ENCODE measurements at places on chromosomes 2 and 18.

DNA sequence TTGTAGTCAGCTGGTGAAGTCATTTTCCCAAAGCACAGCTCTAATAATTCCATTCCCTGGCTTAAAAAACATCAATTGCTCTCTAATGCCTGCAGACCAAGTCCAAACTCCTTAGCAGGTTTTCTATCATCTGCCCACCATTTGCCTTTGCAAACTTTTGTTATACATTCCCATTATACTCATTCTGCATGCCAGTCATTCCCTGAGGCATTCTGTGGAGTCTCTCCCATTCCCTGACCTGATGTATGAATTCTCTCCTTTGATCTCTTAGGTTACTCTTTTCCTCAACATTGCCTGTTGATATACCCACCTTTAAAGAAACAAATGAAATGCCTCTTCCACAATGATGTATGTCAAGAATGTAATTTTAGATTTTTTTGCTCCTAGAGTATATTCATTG lies 852.0 kb upstream of the FSHR start:
- DNase-seq: no peak

- DNase-seq: no peak
Measured at GRCh38 chr2:43215673-43216255, 10.6 kb downstream of the ZFP36L2 start.

DNA sequence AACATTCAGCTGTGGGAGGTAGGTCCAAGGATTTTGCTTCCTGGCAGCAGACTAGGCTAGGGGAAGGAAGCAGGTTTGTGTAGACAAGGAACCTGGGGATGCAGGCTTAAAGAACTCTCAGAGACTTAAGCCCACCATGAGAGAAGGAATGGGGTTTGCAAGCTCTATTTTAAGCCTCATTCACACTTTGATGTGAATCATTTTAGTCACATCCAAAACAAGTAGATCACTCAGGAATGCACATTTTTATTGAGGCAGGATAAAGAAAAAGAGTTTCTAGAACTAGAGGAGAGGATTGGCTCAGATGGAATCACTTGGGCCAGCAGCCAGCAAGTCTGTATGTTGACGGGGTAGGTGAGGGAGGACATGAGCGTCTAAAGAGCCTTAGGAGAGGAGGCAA lies 3.3 kb upstream of the NAPG start:
- DNase-seq: no peak

- DNase-seq: no peak
Measured at GRCh38 chr2:635687-636621, 41.3 kb downstream of the TMEM18 start.

GRCh38 chr2:127117603-127118002 lies 10.6 kb upstream of the BIN1 start:
- no peak for DNase-seq

GRCh38 chr18:47274961-47275360 lies 23.5 kb upstream of the SKOR2 start:
- no peak for DNase-seq

- DNase-seq: no peak
Measured at GRCh38 chr2:83196225-83196624, 1262.9 kb downstream of the SUCLG1 start.

DNA sequence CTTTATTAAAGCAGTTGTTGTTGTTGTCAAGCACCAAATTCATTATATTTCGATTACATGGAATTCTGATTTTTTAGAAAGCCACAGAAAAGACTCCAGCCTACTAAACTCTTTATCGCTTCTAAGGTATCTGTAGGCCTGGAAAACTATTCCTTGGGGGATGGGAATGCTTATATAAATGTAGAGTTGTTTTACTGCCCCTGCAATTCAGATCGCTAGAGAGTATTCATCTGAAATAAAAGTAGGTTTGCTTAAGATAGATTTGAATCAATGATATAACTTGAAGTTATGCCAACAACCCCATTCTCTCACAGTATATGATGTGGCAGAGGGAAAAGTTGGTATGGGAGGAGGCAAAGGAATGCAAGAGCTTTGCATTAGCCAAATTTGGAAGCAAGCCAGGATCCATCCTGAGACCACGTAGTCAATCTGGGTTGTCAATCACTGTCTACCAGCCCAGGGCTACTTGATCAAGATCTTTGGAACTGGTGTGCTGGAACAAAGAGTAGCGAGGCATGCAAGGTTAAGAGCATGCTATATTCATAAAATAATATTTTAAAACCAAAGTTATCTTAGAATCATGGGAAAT lies 95.9 kb downstream of the LYPD6B start:
- DNase-seq: no peak

DNA sequence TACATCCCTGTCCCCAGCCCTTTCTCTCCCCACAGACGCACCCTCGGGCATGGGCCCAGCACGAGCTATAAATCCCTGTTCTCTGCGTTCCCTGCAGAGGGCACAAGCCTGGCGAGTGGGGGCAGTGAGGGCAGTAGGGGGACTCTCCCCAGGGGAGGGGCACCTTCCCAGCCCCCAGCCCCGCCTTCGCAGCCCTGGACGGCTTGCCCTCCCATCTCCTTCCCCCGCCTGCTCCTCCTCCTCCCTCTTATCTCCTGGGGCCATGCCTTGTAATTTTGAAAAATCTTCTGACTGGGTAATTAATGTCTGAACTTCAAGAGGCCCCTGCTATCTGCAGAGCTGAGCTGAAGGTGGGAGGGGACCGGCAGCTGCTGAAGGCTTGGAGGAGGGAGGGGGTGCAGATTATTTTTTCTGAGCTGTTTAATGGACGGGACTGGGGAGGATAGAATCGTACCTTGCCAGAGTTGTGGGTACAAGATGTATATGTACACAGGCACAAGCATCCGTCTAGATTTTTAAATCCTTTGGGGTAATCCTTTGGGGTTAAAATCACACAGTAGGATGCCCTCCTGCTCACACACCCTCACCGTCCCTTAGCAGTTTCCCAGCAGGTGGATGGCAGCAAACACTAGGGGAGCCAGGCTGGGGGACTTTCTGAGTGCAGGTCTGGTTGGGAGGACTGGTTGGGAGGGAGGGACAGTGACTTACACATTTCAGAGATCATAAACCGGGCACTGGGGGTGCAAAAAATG lies 121.9 kb downstream of the SMAD7 start:
- no peak for DNase-seq

DNA sequence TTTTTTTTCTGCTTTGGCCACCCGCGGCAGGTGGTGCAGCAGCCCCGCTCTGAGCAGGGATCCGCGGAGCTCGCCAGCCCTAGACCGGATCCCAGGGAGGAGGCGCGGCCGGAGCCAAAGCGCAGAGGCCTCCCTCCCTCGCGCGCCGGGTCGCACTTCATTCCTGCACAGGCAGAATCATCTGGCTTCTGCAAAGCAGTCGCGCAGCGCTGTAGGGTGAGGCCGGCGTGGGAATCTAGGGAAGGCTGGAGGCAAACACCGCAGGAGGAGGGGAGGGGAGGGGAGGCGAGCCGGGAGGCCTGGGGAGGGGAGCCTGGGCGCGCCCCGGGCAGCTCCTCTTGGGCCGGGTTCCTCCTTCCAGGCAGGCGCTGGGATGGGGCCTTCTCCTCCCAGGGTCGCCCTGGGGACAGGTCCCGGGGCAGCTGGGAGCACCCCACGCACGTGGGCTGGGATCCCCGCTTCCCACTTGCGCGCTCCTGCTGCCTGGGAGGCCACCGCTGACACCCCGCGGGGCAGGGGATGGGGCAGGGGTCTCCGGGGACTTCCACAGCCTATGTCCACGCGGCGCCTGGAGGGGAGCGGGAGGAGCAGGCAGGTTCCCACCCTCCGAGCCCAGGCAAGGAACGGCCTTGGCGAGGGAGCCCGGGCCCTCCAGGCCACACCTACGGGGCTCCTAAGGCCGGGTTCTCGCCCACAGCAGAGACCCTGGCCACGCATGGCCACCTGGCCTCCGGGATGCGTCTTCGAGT lies 45.0 kb downstream of the MBP start:
- no peak for DNase-seq

GRCh38 chr2:130335226-130335625 lies 7.5 kb upstream of the IMP4 start:
- no peak for DNase-seq

DNA sequence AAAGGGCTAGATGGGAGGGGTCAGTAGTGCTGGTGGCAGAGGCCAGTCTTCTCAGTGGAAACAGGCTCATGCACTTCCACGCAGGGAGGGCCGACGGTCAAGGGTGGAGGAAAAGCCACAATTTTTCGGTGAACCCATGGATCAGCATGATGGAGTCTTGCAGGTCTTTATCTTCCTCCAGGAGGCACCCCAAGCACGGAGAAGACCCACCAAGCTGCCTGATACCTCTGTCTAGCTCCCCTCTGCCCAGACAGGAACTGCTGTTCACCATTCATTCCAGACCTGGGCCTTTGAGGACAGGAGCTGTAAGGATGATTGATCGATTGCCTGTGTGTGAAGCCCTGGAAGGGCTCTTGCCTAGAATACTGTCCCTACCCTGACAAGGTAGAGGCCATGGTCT lies 2.8 kb upstream of the LRRFIP1 start:
- peak; percentile 43 for DNase-seq

GRCh38 chr2:1804865-1805264 lies 60.5 kb upstream of the PXDN start:
- DNase-seq: no peak
